Stomach (tissue), 19 donors: ENCODE measurements at places on chromosomes 7 and 10. TPM values are rescaled to one million over a fixed set of nuclear protein-coding genes. Genes with fewer than 3 reads are reported as not detected.

DNA sequence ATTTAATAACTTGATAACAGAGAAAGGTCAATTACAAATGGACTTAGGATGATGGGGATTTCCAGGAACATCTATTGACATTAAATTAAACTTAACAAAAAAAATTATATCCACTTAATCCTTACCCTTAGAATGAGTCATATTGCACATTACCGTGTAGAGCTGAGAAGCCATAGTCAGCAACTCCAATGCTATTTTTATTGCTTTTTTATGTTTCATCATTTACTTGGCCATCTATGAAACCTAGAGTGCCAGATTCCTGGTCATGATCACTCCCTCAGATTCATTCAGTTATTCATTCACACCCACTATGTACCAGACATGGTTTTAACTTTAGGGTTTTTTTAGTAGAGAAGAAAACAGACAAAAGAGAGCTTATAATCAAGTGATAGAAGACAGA, 1180.4 kb downstream of the CNTNAP2 start:
- no peak for DNase-seq

DNA sequence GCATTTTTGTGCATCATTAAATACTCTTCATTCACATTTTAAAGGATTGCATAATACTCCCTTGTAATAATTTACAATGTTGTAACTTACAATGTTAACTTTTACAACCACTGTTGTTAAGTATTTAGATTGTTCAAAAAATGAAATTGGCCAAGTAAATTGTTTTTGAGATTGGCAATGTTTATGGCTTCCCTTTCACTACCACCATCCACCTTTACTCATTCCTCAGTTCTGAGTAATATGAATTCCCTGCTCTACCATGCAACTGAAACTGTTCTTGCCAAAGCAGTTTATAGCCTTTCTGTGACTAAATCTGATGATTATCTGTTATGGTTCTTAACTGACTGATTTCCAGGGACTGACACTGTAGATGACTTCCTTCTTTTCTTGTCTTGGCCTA, 80.5 kb upstream of the TMEM106B start:
- no peak for DNase-seq

DNA sequence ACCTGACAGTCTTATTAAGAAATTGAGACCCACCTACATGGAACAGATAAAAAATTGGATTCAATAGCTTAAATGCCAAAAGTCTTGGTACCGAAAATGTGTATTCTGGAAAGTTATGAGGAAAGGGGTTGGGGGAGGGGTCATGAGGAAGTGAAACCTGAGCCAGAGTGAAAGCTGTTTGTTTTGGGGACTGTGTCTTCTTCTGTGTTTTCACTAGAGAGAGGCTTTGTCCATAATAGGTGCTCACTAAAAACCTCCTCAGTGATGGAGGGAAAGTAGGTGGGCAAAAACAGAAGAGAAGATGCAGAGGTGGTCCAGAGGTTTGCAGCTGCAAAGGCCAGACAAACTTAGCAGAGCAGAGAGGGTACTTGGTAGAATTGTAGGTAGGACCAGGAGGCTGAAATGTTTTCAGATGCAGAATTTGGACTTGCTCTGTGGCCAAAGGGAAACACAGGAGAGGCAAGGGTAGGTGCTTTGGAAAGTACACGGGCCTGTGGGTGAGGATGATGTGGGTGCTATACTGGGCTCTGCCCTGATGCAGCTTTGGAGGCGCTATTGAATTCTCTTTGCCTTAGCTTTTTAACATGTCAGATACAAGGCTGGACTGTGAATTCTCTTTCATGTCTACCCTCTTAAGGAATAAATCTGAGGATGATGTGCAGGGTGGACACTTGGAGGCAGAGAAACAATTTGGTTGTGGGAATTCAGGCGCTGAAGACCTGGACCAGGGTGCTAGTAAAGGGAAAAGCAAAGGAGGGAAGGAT, 254.6 kb downstream of the PTEN start:
- no peak for DNase-seq

DNA sequence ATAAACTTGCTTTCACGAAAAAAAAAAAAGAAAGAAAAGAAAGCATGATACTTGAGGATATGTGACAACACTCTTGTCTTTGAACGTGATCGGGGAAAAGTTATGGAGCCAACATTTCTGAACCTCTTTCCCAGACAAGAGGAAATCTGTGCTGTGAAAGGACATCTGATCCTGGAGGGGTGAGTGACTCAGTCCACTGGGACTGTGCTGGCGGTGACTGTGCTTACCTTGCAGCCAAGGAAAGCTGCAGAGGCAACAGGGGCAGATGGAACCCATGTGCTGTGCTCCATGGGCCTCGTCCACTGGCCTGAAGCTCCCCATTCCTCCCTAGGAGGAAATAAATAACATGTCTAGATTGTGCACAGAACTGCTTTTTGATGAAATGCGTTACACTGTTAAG, 116.5 kb upstream of the RAB11FIP2 start:
- DNase-seq: no peak

- DNase-seq: peak; percentile 20
Measured at GRCh38 chr10:31896968-31897384, 31.7 kb downstream of the ARHGAP12 start.

- no peak for DNase-seq
Measured at GRCh38 chr10:25522946-25523608, 348.3 kb downstream of the GPR158 start.

DNA sequence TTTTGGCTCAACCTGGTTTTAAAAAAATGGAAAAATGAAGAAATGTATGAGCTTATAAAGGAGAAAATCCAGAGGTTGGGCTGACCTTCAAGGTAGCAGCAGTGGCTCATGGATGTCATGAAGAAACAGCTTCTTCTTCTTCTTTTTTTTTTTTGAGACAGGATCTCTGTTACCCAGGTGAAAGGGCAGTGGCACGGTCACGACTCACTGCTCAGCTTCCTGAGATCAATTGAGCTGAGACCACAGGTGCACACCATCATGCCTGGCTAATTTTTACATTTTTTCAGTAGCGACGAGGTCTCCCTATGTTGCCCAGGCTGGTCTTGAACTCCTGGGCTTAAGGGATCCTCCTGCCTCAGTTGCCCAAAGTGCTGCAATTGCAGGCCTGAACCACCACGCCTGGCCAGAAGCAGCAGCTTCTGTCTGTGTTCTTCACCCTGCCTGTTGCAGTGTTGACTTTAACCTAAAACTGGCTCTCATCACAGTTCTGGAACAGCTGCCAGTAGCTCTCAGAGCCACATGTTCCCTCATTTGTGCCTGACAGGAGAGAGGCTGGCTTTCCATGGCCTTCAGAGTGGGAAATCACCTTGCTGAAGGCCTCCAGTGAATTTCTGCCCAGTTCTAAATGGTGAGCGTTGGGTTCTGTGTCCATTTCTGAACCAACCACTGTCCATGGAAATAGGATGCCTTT, 117.7 kb downstream of the PFKFB3 start:
- no peak for DNase-seq

- no peak for DNase-seq
Measured at GRCh38 chr10:29751684-29752083, 116.9 kb upstream of the SVIL start.

- DNase-seq: peak; percentile 26
Measured at GRCh38 chr7:102170393-102170970, 116.2 kb upstream of the SH2B2 start.

DNA sequence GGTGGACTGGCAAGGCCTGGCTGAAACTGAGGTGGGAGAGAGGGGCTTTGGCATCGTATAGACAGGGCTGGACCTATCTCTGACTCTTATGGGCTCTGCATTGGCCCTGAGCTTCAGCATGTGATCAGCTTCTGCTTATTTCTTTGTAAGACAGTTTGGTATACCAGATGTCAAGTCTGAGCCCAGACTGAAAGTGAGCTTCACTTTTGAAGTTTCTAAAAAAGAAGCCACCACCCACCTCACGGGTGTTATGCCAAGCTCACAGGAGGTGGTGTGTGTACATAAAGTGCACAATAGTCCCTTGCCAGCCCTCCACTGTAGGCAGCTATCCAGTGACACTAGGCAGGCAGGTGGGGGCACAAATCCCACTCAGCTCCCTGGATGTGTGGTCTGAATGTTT, 68.7 kb upstream of the SEPHS1 start:
- DNase-seq: no peak

- no peak for DNase-seq
Measured at GRCh38 chr7:33671531-33672262, 233.6 kb upstream of the BMPER start.

DNA sequence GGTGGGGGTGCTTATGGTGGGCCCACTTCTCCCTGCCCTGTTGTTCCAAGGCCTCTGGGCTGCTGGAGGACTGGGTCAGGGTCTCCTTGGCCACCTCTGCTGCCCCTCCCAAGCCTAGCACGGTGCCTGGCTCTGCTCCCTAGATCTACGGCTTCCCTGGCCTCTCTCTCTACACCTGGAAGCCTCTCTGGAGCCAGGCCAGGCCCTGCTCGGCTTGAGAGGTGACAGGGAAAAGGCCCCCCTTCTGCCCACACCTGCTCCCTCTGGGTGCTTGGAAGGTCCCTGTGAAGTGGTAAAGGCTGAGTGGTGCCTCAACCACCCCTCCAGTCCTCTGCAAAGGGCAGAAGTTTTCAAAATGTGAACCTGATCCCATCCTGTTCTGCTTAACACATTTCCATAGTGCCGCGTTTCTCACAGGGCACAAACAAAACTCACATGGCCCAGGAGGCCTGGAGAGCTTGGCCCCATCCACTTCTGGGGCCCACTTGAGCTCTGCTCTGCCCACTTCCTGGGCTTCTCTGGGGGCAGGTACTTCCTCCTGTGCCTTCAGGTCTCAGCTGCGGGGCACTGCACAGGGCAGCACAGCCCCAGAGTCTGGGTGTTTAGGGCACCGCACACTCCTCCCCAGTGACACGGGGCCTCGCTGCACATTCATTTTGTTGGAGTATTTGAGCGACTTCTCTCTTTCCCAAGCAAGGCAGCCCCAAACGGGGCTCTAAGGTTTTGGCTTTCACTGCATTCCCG, 169.9 kb downstream of the PIP4K2A start:
- no peak for DNase-seq

GRCh38 chr7:111535142-111535870, 27.0 kb downstream of the IMMP2L start:
- DNase-seq: no peak

GRCh38 chr7:139937715-139938114, 108.7 kb downstream of the TBXAS1 start:
- DNase-seq: no peak

DNA sequence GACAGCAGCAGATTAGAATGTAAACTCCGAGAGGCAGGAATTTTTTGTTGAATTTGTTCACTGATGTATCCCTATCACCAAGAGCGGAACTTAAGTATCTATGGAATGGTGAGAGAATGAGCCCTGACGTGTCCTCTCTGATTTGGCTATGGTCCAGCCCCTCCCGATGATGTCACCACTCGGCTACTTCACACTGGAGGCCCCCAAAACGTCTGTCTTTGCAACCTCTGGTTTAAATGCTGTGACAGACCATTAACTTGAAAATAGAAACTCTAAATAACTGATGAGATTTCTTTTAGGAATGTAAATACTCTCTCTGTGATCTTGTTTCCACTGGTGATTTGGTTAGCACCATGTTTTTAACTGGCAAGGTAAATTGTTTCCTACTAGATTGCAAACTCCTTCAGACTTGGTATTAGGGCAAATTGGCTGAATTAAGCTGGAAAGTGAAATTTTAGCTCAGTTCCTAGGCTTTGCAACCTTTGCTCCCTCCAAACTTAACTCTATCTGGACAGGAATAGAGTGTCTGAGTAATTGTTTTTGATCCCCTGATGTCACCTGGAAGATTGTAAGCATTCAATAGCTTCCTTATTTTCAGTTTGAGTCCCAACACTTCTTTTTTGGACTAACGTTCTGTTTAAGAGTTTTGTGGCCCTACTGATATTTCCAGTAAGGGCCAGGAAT, 19.1 kb downstream of the SLC16A12 start:
- peak; percentile 87 for DNase-seq

DNA sequence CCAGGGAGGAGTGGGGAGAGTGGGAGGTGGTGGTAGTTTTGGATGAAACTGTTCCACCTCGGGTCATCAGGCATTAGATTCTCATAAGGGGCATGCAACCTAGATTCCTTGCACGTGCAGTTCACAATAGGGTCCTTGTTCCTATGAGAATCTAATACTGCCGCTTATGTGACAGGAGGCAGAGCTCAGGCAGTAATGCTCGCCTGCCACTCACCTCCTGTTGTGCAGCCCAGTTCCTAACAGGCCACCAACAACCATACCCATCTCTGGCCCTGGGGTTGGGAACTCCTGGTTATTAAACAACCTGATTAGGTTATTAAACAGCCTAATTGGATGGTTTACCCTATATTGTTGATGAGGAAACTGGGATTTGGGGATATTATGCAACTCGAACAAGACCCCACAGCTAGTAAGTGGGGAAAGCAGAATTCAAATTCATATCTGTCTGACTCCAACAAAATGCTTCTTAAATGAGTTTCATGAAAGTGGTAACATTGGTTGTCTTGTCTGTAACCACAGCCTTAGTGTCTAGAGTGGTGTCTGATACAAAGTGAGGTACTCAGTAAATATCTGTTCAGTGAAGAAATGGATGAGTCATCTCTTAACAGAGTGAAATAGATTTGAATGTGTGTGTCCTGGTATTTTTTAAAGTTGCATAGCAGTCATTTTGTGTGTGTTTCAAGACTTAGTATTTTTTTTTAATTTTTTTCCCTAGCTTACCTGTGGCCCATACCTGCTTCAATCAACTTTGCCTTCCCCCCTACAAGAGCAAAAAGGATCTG, 101.6 kb downstream of the HECTD2 start:
- no peak for DNase-seq

DNA sequence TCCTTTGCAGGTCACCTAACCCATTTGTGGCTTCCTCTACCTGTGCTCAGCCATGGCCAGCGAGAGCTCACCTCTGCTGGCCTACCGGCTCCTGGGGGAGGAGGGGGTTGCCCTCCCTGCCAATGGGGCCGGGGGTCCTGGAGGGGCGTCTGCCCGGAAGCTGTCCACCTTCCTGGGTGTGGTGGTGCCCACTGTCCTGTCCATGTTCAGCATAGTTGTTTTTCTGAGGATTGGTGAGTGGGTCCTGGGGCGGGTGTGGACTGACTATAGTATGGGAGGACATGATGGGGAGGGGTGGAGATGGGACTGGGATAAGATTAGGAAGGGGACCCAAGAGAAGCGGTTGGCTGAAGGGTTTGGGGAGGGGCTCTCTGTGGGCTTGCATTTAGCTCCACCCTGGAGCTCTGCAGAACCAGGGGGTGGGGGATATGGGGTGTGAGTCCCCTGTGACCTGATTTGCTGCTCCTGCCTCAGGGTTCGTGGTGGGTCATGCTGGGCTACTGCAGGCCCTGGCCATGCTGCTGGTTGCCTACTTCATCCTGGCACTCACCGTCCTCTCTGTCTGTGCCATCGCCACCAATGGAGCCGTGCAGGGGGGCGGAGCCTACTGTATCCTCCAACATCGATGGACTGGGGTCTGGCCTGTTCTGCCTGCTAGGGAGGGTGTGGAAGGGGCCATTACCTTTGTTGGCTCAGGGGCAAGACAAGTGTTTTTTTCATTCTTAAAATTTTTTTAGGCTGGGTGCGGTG, 1.8 kb downstream of the SLC12A9 start:
- DNase-seq: no peak

FZD8 gene
- total RNA-seq: 11.7 TPM

CDHR1 gene
- total RNA-seq: not detected

ITIH2 gene
- not detected for total RNA-seq

OR2A42 gene
- not detected for total RNA-seq

JAKMIP3 gene
- total RNA-seq: 1.1 TPM
